ENCODE measurements at places on chromosomes 5 and 9.

DNA sequence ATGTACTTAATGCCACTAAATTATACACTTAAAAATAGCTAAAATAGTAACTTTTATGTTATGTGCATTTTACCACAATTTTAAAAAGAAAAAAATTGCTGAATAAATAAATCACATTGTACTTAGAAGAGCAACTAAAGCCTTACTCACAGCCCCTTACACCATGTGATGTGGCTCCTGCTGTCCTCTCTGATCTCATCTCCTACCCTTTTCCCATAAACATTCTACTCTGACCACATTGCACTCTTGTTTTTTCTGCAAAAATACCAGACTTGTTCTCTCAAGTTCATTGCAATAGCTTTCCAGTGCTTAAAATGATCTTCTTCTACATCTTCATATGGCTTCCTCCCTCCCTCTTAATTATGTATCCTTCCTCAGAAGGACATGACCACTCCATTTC, 268.4 kb downstream of the ELAVL2 start:
- no peak for DNase-seq

- DNase-seq: no peak
These were observed 69.9 kb downstream of the CRB2 start for GRCh38 chr9:123425836-123426365.

GRCh38 chr5:3217114-3217513, 378.5 kb upstream of the IRX1 start:
- DNase-seq: no peak

GRCh38 chr9:131986089-131986488, 93.6 kb downstream of the MED27 start:
- no peak for DNase-seq

DNA sequence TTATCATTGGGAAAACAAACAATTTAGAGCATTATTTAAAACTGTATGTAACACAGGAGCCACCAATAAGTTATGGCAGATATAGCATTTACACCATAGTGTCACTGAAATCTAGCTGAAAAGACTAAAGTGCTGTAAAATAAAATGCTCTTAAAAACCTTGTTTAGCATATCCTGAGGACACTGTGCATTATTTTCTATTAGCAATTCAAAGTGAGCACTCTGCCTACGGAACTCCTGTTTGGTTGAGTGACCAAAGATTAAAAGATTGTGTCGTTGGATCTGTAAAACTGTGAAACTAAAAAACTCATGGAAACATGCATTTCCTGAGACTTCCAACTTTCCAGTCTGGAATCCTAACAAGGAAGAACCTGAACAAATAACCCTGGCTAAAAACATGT, 95.9 kb upstream of the C6 start:
- no peak for DNase-seq

- DNase-seq: no peak
These were observed 47.0 kb upstream of the CLK4 start for GRCh38 chr5:178673801-178674295.

- DNase-seq: no peak
These were observed 50.1 kb downstream of the PPARGC1B start for GRCh38 chr5:149780043-149780737.

DNA sequence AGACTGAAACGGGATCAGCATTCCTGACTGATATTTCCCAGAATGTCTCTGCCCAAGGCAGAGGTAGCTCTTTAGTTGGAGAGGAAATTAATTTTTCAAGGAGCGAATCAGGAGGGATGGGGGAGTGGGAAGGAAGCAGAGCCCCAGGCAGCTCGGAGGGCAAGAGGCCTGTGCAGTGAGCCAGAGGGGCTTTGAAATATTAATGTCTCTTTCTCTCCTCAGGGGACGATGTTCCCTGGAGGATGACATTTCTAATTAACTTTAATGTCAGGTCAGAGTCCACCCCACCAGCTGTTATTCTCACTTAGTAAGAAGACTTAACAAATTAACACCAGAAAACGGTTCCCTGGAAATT, 45.6 kb downstream of the SLC6A7 start:
- DNase-seq: no peak

GRCh38 chr5:145775893-145776444, 59.2 kb downstream of the PRELID2 start:
- peak; percentile 56 for DNase-seq

DNA sequence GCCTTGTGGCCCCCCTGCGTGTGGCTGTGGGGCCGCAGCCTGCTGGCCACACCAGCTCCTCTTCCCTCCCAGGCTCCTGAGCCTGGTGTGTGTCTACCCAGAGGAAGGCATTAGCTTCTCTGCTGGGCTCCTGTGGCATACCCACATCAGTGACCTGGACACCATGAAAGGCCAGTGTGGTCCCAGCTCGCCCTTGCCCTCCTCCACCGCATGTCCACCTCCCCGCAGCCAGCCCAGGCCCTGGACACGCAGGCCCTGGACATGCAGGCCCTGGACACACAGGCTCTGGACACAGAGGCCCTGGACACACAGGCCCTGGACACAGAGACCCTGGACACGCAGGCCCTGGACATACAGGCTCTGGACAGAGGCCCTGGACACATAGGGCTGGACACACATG, 153.4 kb upstream of the PPP1R26 start:
- DNase-seq: no peak

DNA sequence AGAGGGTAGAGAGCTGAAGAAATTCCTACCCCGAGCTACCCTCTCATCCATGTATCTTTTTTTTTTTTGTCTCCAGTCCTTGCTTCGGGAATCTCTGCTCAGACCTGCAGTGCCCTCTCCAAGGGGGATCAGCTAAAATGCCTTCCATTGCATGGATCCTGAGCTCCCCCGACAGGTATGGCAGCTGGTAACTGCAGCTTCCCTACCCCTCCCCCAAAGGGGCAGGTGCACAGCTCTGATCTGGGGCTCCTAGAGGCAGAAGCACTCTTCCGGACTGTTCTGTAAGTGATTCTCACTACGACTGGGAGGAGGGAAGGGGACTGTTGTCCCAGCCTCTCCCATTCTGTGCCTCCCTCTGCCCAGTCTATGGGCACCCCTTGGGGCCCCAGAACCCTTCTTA, 169.6 kb downstream of the MELK start:
- DNase-seq: no peak

DNA sequence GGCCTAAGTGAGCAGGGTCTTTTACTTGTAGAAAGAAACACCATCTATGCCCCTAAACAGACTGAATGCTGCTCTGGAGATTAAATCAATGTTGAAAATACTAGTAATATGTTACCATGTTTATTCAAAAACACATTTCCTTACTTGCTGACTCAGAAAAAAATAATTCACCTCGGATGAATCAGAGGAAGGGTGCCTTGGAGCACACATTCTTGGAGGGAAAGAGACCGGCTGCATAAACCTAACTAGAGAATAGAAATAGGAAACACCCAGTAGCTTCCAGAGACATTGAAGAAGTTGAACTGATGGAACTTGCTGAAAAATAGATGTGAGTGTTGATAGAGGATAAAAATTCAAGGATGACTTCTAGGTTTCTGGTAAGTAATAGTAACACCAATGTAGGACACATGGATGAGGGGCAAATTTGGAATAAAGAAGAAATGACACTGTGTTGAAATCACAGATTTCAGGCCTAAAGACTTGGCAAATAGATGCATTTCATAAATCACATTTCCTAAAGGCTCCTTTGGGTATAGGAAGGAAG, 76.9 kb upstream of the MINAR2 start:
- no peak for DNase-seq

DNA sequence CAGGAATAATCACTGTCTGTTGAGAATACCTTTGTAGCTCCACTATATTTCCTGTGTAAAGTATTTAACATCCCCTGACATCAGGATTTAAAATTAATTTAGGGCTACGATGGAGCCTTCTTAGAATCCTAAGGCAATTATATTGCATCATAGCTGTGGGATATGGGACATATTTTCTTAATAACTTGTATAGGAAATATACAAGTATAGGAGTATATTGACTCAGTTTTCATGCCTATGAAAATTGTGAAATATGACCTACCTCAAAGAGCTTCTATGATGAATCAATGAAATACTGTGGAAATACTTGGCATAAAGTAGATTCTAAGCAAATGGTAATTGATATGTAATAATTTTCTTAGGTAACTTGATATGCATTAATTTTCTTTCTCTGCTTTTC, 221.0 kb upstream of the KLF4 start:
- no peak for DNase-seq

DNA sequence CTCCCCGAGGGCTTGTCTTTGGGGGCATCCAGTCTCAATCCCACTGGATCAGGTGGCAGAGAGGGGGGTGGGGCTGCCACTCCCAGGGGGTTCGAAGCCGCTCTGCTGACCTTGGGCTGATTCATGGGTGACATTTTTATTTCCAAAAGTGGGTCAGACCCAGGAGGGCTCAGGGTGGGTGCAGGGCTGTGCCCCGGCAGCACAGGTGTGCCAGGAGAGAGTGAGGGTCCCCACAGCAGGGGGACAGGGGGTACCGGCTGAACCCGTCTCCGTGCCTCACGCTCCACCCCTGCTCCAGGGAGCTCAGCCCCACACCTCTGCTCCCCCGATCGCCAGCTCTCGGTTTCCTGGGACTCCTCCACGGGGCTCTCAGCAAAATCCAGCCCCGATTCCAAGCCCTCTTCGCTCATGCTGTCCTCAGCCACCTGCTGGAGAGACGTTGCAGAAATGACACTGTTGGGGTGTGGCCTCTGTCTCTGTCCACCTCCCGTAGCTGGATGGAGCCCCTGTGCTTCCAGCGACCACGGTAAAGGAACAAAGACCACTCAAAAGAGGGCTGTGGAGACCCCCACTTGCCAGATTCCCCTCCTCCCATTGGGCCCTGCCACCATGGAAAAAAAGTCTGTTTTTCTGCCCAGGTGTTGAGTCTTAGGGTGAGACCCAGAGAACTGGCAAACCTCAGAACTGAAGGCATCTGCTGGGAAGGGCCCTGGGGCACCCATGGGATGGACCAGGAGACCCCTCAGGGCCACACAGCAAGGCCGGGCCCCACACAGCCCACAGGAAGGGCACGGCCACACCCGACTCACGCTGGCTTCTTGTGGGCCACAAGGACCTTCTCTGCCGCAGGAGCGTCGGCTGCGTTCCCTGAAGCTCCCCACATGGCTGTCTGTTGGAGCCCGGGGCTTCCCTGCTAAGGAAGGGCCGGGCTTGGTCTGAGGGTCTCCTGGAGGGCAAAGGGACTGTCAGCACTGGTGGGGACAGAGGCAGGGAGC, 10.6 kb upstream of the QSOX2 start:
- DNase-seq: no peak

- peak; percentile 88 for DNase-seq
These were observed at the start of gene VPS13A for GRCh38 chr9:77177143-77177893. TSS of gene VPS13A (plus strand) at chr9:77177534. CDS start at chr9:77177705, 171 bp downstream.

DNA sequence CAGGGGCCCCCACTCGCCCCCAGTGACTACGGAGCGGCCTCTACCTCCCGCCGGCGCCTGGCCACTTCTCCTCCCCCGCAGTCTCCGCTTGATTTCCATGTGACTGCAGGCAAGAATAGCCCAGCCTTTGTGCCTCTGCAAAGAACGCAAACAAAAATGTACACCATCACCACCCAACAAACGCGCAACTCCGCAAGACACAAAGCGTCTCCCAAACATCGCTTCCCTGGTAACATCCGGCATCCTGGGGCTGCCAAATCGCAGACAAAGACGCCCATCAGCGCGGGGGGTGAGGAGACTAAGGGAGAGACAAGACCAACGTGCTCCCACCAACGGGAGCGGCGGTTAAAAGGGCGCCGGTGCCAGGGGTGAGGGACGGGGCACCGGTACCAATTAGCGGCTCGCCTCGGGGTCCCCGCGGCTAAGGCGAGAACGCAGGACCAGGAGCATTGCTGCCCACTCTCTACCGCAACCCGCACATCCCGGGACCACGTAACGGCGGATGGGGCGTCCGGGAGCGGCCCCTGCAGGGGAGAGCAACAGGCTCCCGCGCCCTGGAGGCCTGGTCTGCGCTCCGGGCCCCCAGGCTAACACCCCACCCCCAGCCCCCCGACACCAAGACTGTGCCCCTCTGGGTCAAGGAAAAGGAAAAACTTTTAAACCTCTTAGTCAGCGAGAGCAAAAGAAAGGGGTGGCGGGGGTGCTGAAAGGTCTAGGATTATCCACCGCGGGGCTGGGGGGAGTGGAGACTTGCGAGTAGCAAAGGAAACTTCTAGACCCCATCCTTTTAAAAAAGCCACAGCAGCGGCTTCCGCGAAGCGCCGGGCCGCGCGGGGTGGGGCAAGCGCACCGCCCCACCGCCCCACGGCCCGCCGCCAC, 885 bp downstream of the MPDZ start:
- DNase-seq: peak; percentile 38

DNA sequence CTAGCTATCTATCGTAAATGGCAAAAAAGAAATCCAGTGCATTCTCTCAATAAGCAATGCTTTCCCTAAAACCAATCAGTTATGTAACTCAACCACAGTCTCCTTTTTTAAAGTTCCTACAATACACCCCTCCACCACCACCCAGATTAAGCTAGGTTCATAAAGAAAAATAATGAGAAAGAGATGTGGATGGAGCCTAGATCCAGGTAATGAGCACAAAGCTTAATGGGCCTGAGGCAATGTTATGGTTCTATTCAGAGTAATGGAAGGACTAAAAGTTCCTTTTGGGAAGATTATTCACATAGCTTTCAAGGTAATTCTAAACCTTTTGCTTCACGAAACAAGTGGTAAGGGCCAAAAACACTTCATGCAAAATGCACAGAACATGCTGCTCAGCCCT, 113.5 kb downstream of the MPDZ start:
- DNase-seq: no peak

- no peak for DNase-seq
These were observed 26.8 kb downstream of the PSMB7 start for GRCh38 chr9:124388275-124389048.

DNA sequence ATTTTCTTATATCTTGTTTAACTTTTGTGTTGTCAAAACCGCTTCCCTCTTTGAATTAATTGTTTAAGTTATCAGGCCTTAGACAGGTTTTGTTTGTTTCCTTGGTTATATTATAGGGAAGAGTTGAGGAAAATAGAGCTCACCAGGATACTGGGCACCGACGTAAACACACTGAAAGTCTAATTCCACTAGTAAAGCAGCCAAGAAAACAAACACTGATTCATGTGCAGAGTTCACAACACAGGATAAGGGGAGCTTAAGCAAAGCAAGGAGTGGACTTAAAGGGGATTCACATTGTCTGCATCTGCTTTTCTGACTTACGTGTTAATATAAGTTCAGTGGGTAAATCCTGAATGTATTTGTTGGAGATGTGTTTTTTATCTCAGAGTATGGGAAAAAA, 139.0 kb upstream of the CDH6 start:
- DNase-seq: no peak

- no peak for DNase-seq
These were observed 833 bp downstream of the ANKHD1 start for GRCh38 chr5:140402258-140403074.

DNA sequence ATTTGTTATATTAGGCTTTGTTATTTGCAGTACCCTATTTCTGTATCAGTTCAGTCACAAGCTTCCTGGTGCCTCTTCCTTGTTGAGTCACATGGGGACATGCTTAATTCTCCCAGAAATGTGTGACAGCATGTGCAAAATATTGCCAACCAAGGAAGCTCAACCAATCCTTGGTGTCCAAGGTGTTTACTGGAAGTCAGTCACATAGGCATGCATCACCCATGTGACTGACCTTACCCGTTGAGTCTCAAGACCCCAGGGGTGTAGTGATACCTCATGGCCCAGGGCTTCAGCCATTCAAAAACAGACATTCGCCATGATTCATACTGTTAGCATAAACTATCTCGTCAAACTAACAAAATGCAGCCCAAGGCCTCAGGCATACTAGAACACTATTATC, 9.3 kb upstream of the ANKDD1B start:
- DNase-seq: no peak

GRCh38 chr5:17259630-17260257, 42.3 kb downstream of the BASP1 start:
- no peak for DNase-seq
